ENCODE measurements at places on chromosomes 4 and X.
A peak's percentile ranks its signal among the peaks of the same experiment; 100 is the strongest.

- H3K27me3 ChIP-seq, result no peaks in the 10 kb centered on the region
- H3K36me3 ChIP-seq, result no peaks in the 10 kb centered on the region
- H3K4me3 ChIP-seq, result no peak overlapping the region
- no peak overlapping the region for H3K27ac ChIP-seq
- no peaks in the 10 kb centered on the region for H3K4me1 ChIP-seq
- no peak for DNase-seq
These were observed 4.1 kb upstream of the RS1 start for GRCh38 chrX:18676050-18676449.

- DNase-seq, result no peak
- no peaks in the 10 kb centered on the region for H3K27me3 ChIP-seq
- H3K36me3 ChIP-seq, result no peaks in the 10 kb centered on the region
- peaks cover 12% of the 10 kb centered on the region for H3K4me1 ChIP-seq
- H3K4me3 ChIP-seq, result no peak overlapping the region
These were observed 62.9 kb upstream of the TXK start for GRCh38 chr4:48196758-48197504.

DNA sequence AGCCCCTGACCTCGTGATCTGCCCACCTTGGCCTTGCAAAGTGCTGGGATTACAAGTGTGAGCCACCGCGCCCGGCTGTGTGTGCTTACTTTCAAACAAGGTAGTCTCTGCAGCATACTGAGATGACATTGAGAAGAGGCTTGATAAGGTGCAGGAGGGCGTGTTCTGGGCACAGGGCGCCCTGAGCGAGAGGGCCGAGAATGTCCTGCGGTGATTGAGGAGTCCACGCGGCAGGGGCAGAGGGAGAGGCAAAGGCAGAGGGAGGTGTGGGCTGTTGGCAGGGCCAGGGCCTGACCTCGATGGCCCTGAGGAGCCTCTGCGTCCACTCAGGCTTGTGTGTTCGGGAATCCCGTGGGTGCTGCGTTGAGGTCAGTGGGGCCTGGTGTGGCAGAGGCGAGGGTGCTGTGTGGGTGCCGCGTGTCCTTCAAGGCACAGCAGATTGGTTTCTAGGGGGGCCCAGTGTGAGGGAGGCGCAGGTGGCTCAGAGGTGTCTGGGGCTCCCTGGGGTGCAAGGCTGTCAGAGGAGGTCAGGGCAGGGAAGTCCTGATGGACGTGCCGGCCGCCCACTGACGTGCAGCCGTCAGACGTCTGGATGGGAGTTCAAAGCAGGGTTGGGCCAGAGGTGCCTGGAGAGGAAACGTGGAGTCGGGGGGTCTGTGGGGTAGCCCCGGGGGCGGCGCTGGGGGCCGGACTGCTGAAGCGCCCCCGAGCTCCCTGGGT lies 12.1 kb downstream of the PCGF3 start:
- no peak overlapping the region for H3K27ac ChIP-seq
- no peak overlapping the region for H3K4me3 ChIP-seq
- H3K27me3 ChIP-seq, result no peaks in the 10 kb centered on the region
- H3K4me1 ChIP-seq, result peaks cover 34% of the 10 kb centered on the region
- H3K36me3 ChIP-seq, result peaks cover 5% of the 10 kb centered on the region
- DNase-seq, result no peak

- DNase-seq, result no peak
- no peak overlapping the region for H3K4me3 ChIP-seq
- no peaks in the 10 kb centered on the region for H3K4me1 ChIP-seq
- H3K27ac ChIP-seq, result no peak overlapping the region
- no peaks in the 10 kb centered on the region for H3K27me3 ChIP-seq
These were observed 5.2 kb upstream of the AMBN start for GRCh38 chr4:70586841-70587240.

- no peaks in the 10 kb centered on the region for H3K4me1 ChIP-seq
- no peaks in the 10 kb centered on the region for H3K36me3 ChIP-seq
- DNase-seq, result no peak
- no peak overlapping the region for H3K4me3 ChIP-seq
- no peaks in the 10 kb centered on the region for H3K27me3 ChIP-seq
These were observed 52.8 kb downstream of the PPEF2 start for GRCh38 chr4:75849461-75849860.

DNA sequence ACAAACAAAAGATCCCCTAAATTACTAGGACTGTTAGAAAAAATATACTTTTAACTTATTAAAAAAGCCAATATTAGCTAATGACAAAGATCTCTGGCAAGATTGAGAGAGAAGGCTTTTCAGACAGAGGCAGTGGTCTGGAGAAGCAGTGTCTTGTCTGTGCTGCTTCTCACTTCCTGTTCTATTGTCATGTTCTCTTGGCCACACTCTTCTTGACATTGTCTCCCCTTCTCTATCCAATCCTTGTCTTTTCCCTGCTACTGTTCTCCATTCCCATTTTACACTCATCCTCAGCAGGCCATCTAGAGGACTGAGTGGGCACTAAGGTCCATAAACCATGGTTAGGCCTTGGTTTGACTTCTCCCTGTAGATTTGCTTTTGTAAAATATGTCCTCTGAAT lies 14.0 kb upstream of the TAPT1 start:
- H3K36me3 ChIP-seq, result peaks cover 4% of the 10 kb centered on the region
- DNase-seq, result no peak
- H3K27ac ChIP-seq, result no peak overlapping the region
- no peaks in the 10 kb centered on the region for H3K4me1 ChIP-seq
- H3K27me3 ChIP-seq, result no peaks in the 10 kb centered on the region

- H3K27me3 ChIP-seq, result no peaks in the 10 kb centered on the region
- no peaks in the 10 kb centered on the region for H3K36me3 ChIP-seq
- no peak for DNase-seq
- no peak overlapping the region for H3K4me3 ChIP-seq
- H3K27ac ChIP-seq, result no peak overlapping the region
These were observed 47.9 kb upstream of the RBPJ start for GRCh38 chr4:26272654-26273615.

- no peaks in the 10 kb centered on the region for H3K27me3 ChIP-seq
- H3K27ac ChIP-seq, result peak overlapping the region; percentile 98
- DNase-seq, result no peak
- H3K4me1 ChIP-seq, result peaks cover 27% of the 10 kb centered on the region
- H3K4me3 ChIP-seq, result peak overlapping the region; percentile 87
These were observed 1.1 kb downstream of the MECP2 start for GRCh38 chrX:154096140-154097002.

GRCh38 chr4:40200875-40201801 lies 4.3 kb downstream of the RHOH start:
- H3K36me3 ChIP-seq, result no peaks in the 10 kb centered on the region
- H3K4me1 ChIP-seq, result no peaks in the 10 kb centered on the region

GRCh38 chr4:135277980-135278315 lies 1076.4 kb upstream of the PABPC4L start:
- no peak overlapping the region for H3K4me3 ChIP-seq
- no peaks in the 10 kb centered on the region for H3K36me3 ChIP-seq
- no peak for DNase-seq
- no peaks in the 10 kb centered on the region for H3K4me1 ChIP-seq
- no peaks in the 10 kb centered on the region for H3K27me3 ChIP-seq

DNA sequence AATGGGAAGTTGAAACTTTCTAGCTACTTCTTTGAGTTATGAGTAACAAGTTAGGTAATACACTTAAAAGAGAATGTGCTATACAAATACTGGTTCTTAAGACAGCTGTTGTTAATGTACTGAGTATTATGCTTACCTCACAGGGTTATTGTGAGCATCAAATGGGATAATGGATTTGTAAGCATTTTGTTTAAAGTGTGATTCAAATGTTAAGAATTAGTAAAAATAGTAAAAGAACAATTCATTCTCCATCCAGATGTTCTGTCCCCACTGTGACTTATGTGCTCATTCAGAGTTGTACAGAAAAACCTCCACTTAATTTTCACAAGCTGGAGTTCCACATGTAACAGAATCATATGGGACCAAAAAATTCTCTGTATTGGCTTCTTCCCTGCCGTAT lies 63.6 kb downstream of the AR start:
- H3K27ac ChIP-seq, result no peak overlapping the region
- no peak for DNase-seq
- H3K27me3 ChIP-seq, result no peaks in the 10 kb centered on the region
- H3K4me1 ChIP-seq, result no peaks in the 10 kb centered on the region

GRCh38 chr4:2246384-2247127 lies 4.6 kb upstream of the HAUS3 start:
- no peak overlapping the region for H3K4me3 ChIP-seq
- peaks cover 43% of the 10 kb centered on the region for H3K36me3 ChIP-seq
- H3K4me1 ChIP-seq, result peaks cover 14% of the 10 kb centered on the region
- no peaks in the 10 kb centered on the region for H3K27me3 ChIP-seq

DNA sequence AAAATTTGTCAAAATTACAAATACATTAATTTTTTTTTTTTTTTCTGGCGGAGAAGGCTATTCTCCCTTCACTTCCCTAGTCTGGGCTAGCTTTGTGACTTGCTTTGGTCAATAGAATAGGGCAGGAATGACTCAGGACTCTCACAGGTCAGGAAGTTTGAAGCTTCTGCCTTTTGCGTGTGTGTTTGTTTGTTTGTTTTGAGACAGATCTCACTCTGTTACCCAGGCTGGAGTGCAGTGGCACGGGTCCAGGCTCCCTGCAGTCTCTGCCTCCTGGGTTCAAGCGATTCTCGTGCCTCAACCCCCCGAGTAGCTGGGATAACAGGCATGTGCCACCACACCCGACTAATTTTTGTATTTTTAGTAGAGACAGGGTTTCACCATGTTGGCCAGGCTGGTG lies 55.9 kb upstream of the USP9X start:
- no peak for DNase-seq
- no peak overlapping the region for H3K4me3 ChIP-seq
- no peaks in the 10 kb centered on the region for H3K27me3 ChIP-seq
- no peak overlapping the region for H3K27ac ChIP-seq
- peaks cover 5% of the 10 kb centered on the region for H3K4me1 ChIP-seq

GRCh38 chrX:72269671-72270251 lies 7.3 kb downstream of the RPS4X start:
- H3K4me3 ChIP-seq, result no peak overlapping the region
- peaks cover 21% of the 10 kb centered on the region for H3K4me1 ChIP-seq
- no peaks in the 10 kb centered on the region for H3K27me3 ChIP-seq
- DNase-seq, result no peak

- no peaks in the 10 kb centered on the region for H3K36me3 ChIP-seq
- H3K4me1 ChIP-seq, result peaks cover 9% of the 10 kb centered on the region
- DNase-seq, result no peak
- H3K4me3 ChIP-seq, result peak overlapping the region; percentile 83
- no peaks in the 10 kb centered on the region for H3K27me3 ChIP-seq
These were observed 793 bp upstream of the DCUN1D4 start for GRCh38 chr4:51842167-51842553.

DNA sequence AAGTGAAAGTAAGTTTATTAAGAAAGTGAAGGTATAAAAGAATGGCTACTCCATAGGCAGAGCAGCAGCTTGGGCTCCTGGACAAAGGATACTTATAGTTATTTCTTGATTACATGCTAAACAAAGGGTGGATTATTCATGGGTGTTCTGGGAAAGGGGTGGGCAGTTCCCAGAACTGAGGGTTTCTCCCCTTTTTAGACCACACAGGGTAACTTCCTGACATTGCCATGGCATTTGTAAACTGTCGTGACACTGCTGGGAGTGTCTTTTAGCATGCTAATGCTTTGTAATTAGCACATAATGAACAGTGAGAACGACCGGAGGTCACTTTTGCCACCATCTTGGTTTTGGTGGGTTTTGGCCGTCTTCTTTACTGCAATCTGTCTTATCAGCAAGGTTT lies 557.6 kb downstream of the SPRY1 start:
- H3K27ac ChIP-seq, result no peak overlapping the region
- no peaks in the 10 kb centered on the region for H3K27me3 ChIP-seq
- no peaks in the 10 kb centered on the region for H3K36me3 ChIP-seq

DNA sequence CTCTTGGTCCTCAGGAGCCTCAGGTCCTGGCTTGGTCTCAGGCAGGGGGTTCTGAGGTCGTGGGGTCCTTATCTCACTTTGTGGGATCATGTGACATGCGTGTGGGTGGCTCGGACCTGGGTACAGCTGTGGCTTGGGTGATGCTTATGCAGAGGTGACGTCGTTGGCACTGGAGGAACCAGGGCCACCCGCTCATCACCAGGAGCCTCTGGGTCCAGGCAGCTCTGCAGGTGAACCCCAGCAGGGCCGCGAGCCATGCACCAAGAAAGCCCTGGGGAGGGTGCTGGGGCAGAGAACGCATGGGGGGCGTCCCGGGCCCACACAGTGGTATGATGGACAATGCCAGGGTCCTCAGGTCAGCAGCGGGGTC lies 8.7 kb downstream of the ATP5ME start:
- H3K36me3 ChIP-seq, result no peaks in the 10 kb centered on the region
- H3K27ac ChIP-seq, result no peak overlapping the region
- peaks cover 11% of the 10 kb centered on the region for H3K4me1 ChIP-seq
- H3K27me3 ChIP-seq, result peaks cover 20% of the 10 kb centered on the region

GRCh38 chrX:25976683-25977310 lies 161.3 kb upstream of the MAGEB18 start:
- H3K36me3 ChIP-seq, result no peaks in the 10 kb centered on the region
- H3K4me3 ChIP-seq, result no peak overlapping the region
- no peak for DNase-seq
- no peak overlapping the region for H3K27ac ChIP-seq

GRCh38 chrX:103549916-103550315 lies 30.6 kb upstream of the RAB40A start:
- H3K27me3 ChIP-seq, result no peaks in the 10 kb centered on the region
- H3K4me3 ChIP-seq, result no peak overlapping the region
- no peaks in the 10 kb centered on the region for H3K36me3 ChIP-seq
- H3K27ac ChIP-seq, result no peak overlapping the region
- H3K4me1 ChIP-seq, result no peaks in the 10 kb centered on the region

DNA sequence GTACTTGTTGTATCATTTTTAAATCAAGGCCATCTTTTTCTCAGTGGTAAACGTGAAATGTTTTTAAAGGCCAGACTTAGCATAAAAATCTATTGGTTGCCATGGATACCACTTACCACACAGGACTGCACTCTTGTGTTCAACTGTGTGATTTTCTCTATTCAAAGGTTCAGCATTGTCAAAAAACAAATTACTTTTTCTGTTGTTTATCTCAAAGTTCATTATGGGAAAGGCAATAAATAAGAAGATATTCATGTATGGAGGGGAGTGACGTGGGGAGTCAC lies 231.0 kb upstream of the GATB start:
- no peaks in the 10 kb centered on the region for H3K27me3 ChIP-seq
- H3K4me3 ChIP-seq, result no peak overlapping the region
- no peaks in the 10 kb centered on the region for H3K4me1 ChIP-seq
- H3K36me3 ChIP-seq, result no peaks in the 10 kb centered on the region
- DNase-seq, result no peak
- no peak overlapping the region for H3K27ac ChIP-seq

Measured in suprapubic skin (tissue), 4 donors.